ENCODE measurements at places on chromosomes 3 and 15.
A peak's percentile ranks its signal among the peaks of the same experiment; 100 is the strongest.

DNA sequence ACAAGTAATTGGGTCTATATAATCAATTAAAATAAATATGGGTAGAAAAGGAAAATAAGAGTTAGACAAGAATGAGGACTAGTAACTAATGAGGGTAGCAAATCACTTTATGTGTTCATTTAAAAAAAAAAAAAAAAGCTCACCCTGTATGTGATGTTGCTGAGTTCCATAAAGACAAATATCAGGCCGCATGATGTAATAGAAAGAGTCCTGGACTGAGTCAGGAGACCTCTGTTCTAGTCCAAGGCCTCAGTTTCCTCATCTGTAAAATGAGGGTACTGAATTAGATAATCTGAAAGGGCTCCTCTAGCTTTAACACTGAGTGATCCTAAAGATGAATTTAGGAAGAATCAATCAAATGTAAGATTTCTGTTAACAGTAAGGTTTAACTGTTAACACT lies 117.6 kb downstream of the TBL1XR1 start:
- DNase-seq, result no peak

GRCh38 chr3:16174976-16175901 lies 759 bp downstream of the GALNT15 start:
- DNase-seq, result no peak

- no peak for DNase-seq
These were observed 138.3 kb downstream of the CGGBP1 start for GRCh38 chr3:87920549-87920948.

- peak; percentile 54 for DNase-seq
These were observed 452 bp downstream of the TMEM158 start for GRCh38 chr3:45225465-45226205.

GRCh38 chr3:58628823-58629562 lies 37.6 kb downstream of the FAM3D start:
- no peak for DNase-seq

DNA sequence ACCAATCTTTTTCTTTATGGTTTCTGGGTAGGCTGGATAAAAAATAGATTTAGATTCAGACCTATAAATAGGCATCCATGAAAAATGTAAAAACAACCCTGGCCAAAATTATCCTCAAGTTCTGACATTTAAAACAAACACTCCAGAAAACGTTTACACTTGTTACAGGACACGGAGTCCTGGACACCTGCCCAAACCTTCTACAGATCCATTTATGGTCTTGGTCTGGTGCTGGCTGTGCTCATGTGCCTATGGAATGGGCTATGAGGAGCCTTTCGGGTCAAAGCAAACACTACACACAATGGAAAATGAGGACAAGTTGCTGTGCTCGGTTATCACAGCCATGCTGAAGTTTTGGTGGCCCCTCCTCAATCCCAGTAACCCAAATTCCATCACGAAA lies 108.1 kb downstream of the PDZRN3 start:
- DNase-seq, result no peak

GRCh38 chr3:148235566-148235965 lies 462.1 kb upstream of the AGTR1 start:
- DNase-seq, result no peak

DNA sequence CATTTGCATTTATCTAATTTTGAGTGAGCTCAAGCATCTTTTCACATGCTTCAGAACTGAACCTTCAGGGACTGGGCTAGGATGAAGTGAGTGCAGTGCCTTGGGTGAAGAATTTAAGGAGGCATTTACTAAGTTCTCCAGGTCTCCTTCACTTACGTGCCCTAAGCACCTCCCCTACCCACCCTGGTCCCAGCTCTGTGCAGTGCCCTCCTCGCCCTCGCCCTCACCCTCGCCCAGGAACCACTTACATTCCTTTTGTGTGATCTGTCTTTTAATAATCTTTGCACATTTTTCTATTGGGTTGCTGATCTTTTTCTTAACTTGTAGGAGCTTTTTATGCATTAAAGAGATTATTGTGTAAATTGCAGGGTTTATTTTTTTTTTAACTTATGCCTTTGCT lies 322.6 kb downstream of the THSD4 start:
- no peak for DNase-seq

DNA sequence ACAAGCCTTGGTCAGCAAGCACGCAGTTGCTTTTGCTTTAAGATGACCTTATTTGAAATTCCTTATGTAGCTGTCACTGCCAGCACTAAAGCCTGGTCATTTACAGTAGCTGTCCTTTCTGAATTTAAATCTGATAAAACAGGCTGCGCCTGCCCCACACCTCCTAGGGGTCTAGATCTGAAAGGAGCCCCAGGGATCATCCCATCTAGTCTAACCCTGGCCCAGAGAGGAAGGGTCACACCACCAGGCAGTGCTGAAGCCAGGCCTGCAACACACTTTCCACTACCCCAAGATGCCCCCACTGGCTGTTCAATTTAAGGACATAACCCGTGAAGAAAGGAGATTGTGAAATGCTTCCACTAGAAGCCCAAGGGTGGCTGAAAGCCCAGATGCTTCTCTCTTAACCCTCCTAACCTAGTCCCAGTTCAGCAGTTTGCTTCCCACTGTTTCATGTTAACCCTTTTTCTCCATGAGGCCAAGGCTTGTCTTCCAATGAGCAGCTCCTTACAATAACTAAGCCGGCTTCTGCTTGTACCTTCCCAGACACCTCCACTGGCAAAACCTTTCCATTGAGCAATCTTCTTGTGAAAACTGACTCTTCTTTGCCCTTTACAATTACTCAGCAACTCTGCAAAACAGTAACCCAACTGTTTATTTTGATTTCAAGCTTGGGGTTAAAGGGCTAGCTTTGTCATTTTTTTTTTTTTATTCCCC lies 198.9 kb upstream of the LPP start:
- DNase-seq, result no peak

GRCh38 chr15:92733934-92734521 lies 78.5 kb upstream of the FAM174B start:
- peak; percentile 55 for DNase-seq

- no peak for DNase-seq
These were observed 58.6 kb downstream of the PIAS1 start for GRCh38 chr15:68112706-68113105.

DNA sequence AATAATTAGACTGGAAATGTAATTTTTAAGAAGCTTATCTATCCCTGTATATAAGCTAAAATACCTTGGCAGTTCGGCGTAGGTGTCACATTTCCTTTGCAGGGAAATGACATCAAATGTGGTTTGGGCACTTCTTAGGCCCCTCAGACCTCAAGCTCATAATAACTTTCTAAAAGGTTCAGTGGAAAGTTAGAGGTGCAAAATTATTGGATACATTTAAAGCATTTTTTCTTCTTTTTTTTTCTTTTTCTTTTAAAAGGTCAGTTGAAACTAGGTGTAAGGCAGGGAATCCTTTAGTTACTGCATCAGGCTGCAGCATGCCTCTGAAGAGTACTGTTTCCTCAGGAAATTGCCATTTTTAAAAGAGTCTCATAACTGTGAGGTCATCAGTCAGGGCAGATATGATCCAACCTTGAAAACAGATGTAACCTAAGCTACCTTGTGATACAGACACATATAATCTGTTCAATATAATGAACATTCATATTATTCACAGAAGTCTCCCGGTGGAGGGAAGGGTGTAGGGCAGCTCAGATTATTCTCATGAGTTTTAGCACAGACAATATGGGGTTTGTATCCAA lies 4.8 kb downstream of the SACM1L start:
- DNase-seq, result peak; percentile 4

DNA sequence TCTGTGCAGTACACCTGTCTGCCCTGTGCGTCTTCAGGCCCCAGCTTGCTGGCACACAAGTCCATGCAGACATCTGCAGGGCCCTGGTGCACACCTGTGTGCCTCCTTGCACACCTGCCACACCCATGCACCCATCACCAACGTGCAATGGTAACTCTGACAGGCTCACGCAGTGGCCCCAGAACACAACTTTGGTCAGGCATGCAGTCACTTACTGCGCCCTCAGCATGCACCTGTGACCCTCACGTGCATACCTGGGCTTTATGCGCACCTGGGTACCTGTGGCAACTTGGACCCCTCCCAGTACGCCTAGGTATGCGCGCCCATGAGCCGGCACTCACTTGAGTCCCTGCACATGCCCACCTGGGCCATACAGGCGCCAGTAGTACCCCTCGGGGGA lies 1.7 kb downstream of the PLXND1 start:
- DNase-seq, result no peak

GRCh38 chr15:57302640-57303257 lies 73.6 kb upstream of the CGNL1 start:
- DNase-seq, result no peak

DNA sequence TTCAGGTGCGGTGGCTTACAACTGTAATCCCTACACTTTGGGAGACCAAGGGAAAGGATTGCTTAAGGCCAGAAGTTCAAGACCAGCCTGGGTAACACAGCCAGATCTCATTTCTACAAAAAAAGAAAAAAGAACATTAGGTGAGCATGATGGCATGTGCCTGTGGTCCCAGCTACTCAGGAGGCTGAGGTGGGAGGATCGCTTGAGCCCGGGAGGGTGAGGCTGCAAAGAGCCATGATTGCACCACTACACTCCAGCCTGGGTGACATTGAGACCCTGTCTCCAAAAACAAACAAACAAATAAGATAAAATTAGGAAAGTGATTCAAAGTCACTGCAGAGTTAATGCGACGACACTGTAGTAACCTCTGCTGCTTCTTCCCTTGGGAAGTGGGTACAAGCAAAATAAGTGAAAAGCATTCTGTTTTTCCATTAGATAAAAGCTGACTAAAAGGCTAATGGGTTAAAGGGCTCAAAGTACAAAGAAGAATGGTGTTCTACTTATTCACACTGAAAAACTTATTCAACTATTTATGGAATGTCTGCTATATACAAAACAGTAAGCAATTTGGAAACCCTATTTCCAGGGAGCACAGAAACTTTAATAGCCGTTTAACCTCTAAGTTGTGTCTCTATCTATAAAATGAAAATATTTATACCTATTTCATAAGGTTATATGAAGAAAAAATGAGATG lies 8.0 kb upstream of the RPS27L start:
- no peak for DNase-seq

Data from NCI-H82 (cell line).